ENCODE measurements at places on chromosomes 2 and 18.
A peak's percentile ranks its signal among the peaks of the same experiment; 100 is the strongest.

DNA sequence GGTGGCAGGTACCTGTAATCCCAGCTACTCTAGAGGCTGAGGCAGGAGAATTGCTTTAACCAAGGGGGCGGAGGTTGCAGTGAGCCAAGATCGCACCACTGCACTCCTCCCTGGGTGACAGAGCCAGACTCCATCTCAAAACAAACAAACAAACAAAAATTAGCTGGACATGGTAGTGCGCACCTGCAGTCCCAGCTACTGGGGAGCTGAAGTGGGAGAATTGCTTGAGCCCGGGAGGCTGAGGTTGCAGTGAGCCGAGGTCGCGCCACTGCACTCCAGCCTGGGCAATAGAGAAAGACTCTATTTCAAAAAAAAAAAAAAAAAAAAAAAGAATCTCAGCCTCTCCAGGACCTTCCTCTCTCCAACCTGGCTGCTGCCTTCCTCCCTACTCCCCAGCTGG, 20.1 kb downstream of the SRSF7 start:
- DNase-seq = no peak

GRCh38 chr2:18345848-18346247, 214.6 kb downstream of the RDH14 start:
- DNase-seq = peak; percentile 47

DNA sequence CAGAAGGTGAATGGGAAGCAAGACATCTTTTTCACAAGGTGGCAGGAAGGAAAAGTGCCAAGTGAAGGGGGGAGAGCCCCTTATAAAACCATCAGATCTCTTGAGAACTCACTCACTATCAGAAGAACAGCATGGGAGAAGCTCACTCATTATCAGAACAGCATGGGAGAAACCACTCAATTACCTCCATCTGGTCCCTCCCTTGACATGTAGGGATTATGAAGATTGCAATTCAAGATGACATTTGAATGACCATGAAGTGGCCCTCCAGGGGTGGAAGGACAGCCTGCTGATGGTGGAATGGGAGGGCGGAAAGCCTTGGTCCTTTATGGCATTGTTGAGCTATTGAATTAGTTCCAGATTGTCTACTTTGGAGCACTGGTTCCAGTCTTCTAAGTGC, 413.0 kb upstream of the MEX3C start:
- no peak for DNase-seq

GRCh38 chr18:49610022-49610445, 48.2 kb downstream of the LIPG start:
- no peak for DNase-seq

DNA sequence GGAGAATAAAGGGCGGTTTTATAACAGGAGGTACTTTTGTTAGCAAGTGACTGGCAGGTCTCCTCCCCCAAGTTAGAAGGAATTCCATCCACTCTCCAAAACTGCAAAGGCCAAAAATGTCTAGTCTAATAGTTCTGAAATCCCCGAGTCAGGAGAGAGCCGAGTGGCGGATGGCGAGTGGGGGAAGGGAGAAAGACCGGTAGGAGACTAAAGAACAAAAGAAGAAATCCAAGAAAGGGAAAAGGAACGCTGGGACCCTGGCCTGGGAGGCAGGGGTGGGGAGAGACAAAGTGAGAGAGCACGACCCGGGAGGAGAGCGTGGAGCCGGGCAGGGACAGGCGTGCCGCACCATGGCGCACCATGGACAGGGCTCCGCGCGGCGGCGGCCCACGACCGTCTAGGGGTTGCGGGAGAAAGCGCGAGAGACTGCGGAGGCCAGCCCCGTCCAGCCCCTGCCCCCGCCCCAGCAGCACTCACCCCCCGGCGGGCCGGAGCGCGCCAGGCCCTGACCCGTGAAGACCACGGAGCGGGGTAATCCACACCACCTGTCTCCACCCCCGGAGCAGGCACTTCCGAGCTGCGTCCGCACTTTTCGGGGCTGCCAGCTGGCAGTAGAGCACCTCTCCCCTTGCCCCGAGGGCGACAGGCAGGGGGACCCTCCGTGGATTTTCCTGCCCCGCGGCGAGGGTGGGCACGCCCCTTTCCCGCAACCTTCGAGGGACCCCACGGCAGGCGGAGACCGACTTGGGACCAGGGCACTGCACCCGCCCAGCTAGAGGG, 1.6 kb downstream of the CDH2 start:
- peak; percentile 59 for DNase-seq

Data from M059J (cell line).